Femur (tissue), 1 donor: ENCODE measurements at places on chromosomes 5 and 9.

DNA sequence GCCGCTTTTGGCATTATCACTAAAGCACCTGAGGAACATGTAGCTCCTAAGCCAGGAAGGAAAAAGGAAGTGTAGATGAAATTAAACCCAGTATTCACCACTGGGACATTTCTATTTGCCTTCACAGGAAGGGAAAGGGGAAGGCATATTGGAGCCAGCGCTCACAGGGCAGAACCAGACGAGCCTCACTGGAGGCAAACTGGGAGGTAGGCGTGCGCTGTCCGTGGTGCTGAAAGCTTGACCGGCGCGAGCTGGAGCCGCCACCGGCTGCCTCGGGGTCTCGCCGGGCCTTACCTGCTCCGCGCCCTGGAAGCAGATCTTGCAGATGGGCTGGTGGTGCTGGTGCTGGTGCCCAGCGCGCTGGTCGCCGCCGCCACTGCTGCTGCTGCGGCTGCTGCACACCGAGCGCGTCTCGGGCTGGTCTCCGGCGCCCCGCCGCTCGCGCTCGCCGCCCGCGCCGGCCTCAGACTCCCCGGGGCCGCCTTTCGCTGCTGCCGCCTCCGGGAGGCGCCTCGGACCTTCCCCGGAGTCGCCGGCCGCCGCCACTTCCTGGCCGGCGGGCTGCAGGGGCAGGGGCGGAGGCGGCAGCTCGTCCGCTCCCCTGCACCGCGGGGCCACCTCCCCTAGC is 732 bp downstream of the MARCHF11 start:
- peak; percentile 87 for DNase-seq

DNA sequence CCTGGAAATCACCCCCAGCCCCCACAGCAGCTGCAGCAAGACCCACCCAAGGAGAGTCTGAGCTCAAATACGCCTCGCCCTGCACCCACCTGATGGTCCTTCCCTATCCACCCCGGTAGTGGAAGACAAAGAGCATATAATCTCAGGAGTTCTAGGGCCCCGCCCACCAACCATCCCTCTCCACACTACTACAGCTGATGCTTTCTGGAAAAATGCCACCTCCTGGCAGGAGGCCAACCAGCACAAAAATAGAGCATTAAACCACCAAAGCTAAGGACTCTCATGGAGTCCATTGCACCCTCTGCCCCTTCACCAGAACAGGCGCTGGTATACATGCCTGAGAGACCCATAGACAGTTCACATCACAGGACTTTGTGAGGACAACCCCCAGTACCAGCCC is 22.5 kb upstream of the NIPSNAP3A start:
- DNase-seq: no peak

DNA sequence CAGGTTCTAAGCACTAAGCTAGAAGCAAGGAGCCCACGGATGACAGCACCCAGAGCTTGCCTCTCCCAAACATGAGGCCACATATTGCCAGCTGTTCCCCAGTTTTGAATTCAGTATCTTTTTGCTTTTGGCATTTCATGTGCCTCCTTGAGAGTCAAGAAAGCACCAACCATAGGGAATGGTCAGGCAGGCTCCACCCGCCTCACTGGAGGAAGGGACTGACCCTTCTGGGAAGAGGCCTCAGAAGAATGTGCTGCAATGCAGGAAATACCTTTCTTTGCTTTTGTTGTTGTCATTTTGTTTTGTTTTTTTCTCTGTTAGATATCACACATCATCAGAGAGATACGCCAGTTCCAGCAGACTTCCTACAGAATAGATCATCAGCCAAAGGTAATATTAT is 13.7 kb upstream of the CKMT2 start:
- no peak for DNase-seq

DNA sequence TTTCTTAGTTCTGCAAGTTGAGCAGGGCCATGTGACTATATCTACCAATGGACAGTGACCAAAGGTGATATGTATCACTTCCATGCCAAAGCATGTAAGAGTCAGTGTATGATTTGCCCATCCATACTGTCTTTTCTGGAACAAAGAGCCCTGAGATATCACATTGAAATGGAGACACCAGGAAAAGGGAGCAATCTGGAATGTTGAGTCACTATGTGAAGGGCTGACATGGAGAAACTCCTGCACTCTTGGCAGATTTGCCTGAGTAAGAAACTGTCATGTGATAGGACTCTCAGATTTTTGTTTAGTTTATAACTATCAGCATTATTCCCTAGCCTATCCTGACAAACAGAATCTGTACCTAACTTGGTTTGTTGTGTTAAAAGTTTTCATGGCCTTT is 29.8 kb upstream of the TMEM161B start:
- DNase-seq: no peak

GRCh38 chr5:98827161-98827560 is 53.7 kb downstream of the RGMB start:
- DNase-seq: no peak

DNA sequence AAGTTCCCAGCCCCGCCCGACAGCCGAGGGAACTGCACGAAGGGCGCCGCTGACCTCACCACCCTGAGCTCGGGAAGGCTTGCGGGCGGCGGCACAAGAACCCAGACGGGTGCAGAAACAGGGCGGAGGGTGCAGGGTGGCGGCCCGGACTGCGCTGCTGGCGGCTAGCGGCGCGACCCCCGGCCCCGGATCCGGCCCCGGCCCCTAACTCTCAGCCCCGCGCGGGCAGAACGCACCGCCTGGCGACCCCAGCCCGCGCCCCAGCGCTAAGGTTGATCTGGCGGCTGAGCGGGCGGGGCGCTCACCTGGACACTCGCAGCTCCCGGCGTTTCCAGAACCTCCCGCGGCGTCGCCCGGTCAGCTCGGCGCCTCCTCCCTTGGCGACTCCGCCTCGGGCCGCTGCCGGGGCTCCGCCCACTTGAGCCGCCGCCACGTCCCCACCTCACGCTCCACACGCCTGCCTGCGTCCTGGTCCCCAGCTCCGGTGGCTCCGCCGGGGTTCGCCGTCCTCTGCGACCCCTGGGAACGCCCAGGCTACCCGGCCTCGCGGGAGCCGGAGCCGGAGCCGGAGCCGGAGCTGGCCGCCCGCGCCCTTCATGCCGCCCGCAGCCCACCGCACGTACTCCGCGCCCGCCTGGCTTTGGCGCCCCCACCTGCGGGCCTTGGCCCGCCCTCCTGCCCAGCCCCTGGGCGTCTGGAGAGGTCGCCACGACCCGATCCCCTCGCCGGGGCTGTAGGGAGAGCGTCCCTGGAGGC is at the start of gene P4HA2:
TSS of gene P4HA2 (minus strand) at position 369 of the 756 bp plus-strand sequence. CDS start 9,227 bp downstream, outside the sequence.
- DNase-seq: peak; percentile 90

DNA sequence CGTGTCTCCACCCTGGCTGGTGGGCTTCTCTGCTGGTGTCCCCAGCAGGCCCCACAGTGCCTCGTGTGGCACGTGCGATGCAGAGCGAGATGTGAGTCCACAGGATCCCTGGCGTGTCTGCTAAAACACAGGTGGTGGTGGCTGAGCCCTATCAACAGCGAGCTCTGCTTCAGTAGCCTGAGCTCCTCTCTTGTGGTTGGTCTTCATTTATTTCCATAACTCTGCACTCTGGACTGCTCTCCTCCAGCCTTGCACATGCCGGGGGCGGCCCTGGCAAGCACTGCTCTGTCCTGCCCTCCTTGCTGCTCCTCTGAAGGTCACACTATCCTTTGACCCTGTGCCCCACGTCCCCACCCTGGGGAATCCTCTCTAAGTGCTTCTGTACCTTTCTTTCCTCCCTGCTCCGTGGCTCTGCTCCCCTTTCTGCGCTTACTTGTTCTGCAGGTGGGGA is 59.2 kb downstream of the NSUN2 start:
- no peak for DNase-seq

DNA sequence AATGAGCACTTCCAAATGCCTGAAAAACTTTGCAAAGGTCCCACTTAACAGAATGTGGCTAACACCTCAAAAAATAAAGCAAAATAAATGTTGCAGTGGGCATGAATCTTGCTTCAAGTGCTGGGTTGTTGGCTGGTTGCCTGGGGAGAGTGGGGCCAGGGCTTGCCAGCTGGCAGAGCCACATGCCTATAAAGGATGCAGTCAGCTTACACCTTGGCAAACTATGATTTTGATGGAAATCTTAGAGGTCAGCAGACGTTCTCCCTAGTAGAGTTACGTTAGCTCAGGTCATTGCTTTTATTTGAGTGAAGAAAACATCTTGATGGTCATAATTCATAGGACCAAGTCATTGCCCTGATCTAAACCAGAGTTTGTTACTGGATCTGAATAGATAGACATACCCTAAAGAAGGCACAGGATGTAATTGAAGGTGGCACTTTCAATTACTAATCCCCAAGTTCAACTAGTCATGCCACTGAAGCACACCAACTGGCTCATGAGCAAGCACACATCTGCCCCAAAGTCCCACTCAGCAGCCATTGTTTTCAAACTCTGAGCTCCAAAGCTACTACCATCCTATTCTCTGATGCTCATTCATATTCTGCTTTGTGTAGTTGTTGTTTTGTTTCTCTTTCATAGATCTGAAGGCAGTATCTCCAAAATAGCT is 51.2 kb upstream of the ZSWIM6 start:
- DNase-seq: no peak

GRCh38 chr5:9231842-9232241 is 314.0 kb downstream of the SEMA5A start:
- no peak for DNase-seq

GRCh38 chr5:176151281-176151680 is 86.9 kb upstream of the SIMC1 start:
- DNase-seq: no peak

DNA sequence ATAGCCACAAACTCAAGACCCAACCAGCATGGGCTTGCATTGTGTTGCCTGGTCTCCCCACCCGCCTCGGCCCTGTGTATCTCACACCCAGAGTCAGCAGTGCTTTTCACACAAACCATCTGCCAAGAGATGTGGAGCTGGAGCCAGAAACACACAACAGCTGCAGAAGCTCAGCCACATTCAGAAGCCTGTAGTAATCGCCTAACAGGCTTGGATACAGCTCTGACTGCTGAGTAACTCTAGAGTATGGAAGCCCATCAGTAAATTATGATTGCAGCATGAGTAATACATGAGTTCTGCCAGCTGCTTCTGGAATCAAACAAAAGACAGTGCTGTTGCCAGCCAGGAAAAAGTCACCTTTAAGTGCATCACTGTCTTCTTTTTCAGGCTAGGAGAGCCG is 16.0 kb downstream of the TEK start:
- DNase-seq: peak; percentile 94

GRCh38 chr9:6628704-6629103 is 16.8 kb downstream of the GLDC start:
- DNase-seq: no peak

- no peak for DNase-seq
These were observed 142.4 kb downstream of the C9orf152 start for GRCh38 chr9:110065532-110065931.

- DNase-seq: no peak
These were observed 22.2 kb downstream of the ERAP1 start for GRCh38 chr5:96785326-96786109.

GRCh38 chr9:91690540-91691249 is 259.3 kb downstream of the ROR2 start:
- DNase-seq: no peak

- DNase-seq: peak; percentile 37
These were observed 494.6 kb downstream of the ENC1 start for GRCh38 chr5:74145951-74146350.

DNA sequence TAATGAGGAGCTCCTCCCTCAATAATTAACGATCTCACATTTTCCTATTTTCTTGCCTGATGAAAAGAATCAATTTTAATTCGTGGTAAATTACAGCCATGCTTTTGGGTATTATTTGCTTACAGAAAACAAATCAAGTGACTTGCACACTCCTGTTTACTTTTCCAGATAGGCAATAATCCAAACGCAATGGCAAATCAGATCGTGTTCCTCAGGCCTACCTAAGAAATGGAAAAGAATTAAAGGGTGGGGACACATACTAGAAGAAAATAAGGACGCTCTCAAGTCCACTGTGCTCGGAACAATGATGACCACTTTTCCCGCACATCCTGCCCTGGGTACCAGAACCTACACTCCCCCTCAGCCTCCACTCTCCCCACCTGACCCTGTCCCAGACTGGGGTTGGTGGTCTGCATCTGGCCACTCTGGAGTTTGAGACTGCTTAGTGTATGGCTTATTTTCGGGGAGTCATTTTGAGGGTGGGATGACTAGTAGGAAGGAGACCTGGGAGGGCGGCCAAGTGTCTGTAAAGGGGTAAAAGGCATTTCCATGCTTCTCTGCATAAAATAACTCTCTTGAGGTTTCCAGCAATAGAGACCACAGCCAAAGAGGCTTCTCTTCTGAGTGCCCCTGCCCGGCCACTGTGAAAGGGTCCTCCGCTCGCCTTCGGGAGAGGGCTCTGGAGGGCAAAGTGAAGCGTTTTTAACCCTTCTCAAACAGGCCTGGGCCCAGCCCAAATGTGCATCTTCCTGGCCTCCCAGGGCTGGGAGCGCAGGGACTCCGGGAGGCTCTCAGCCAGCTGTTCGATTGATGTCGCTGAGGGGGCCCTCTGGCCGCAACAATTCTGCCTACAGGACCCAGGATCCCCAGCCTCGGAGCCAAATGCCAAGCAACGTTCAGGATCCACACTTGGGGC is 4.5 kb upstream of the OTP start:
- DNase-seq: no peak

DNA sequence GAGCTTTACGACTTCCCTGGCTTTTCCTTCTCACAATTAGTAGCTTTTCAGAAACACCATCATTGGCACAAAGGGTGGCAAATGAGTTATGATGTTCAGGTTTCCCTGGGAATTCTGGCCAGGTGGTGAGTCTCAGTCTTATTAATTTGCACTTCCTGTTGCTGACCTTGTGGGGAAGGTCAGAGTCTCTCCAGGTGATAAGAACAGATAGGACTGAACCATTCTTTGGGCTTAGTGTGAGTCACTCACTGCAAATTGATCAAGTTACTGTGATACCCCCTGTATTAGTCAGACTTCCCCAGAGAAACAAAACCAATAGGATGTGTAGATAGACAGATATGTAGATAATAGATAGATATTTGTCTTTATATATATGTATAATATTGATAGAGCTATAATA is 53.8 kb upstream of the RANBP3L start:
- DNase-seq: no peak

DNA sequence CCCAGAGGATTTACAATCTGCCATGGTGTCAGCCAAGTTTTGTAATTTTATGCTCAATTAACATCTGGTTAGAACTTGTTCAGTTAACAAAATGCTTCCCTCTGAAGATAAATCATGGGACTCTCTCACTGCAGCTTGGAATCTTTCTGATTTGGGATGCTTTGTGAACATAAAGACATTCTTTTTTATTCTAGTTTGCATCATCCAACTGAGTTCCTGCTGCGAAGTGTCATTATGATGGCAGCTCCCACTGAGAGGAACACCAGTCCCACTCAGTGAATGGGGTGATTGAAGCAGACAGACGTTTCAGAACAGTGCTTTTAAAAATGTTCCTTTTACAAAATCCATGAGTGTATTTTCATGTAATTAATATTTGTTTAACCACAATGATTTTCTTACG is 863.8 kb downstream of the TLE4 start:
- DNase-seq: no peak

DNA sequence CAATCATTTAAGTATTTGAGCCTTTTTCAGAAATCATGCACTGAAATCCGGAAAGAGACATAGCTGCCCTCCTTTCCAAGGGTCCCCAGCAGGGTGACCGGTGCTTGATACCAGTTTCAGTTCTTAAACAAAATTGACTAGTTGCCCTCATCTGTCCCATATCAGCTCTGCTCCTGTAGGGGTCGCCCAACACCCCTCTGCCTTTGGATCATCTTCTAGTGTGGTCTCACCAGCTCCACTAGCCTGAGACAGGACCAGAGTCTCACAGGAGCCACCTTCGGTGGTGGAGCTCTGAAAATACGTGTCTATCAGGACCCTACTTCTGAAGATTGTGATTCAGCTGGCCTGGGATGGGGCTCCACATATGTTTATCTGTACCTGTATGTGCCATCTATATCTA is 428.2 kb downstream of the ENC1 start:
- no peak for DNase-seq
